HT-29 (cell line): ENCODE measurements at places on chromosomes 13 and 19.

- no peak for DNase-seq
Measured at GRCh38 chr13:32553720-32554119, 15.1 kb upstream of the N4BP2L2 start.

GRCh38 chr19:40585241-40585981 is 8.7 kb downstream of the SHKBP1 start:
- no peak for DNase-seq

- no peak for DNase-seq
Measured at GRCh38 chr19:38046254-38047048, 139.4 kb downstream of the SIPA1L3 start.

DNA sequence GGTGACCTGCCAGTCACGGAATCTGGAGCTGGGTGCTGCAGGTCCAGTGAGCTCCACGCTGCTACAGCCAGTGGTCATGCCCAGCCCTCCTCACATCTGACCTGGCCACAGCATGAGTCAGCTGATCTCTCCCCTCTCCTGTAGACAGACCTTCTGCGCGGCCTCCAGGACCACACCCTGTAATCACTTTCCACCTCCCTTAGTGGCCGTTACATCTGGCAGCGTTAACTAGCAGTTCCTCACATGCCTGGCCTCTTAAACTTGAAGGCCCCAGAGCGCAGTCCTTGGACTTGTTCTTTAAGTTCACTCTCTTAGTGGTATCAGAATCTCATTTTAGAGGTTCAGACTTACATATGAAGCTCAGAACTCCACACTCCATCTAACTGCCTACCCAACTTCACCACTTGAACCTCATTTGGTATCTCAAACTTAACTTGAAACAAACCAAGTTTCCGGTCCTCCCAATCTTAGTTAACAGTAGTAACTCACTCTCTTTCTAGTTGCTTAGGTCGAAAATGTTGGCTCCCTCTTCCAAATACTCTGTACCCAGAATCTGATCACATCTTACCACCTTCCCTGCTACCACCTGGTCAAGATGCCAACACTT is 22.7 kb downstream of the MIPEP start:
- no peak for DNase-seq

- no peak for DNase-seq
Measured at GRCh38 chr13:23377579-23377978, 55.9 kb downstream of the SACS start.

GRCh38 chr13:22252281-22252830 is 581.5 kb downstream of the FGF9 start:
- no peak for DNase-seq

- DNase-seq = peak; percentile 91
Measured at GRCh38 chr19:48372904-48373303, 8.7 kb downstream of the SYNGR4 start.

DNA sequence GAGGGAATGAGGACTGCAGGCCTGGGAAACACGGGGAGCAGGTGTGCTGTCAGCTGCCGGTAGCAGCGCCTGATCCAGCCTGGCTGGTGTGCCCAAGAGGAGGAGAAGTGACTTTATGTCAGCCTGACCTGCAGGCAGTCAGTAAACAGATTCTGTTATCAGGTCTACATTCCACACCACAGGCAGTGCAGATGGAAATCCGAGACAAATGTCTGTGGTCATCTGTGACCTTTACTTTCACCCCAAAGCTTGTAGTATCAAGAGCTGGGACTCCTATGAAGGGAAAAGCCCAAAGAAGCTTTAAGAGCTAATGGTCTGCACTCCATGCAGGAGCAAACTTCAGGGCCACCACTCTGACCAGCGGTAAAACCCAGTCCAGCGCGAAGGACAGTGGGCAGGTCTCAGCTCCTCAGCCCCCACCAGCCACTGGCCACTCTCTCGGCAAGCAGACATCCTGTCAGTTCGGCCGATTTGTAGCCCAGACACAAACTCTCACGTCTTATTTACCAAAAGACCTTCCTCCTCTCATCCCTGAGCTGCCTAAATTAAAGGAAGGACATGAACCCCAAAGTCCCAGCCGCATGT is 7.7 kb downstream of the EPS15L1 start:
- no peak for DNase-seq

- DNase-seq = peak; percentile 70
Measured at GRCh38 chr13:34151885-34152284, 333.9 kb downstream of the RFC3 start.

DNA sequence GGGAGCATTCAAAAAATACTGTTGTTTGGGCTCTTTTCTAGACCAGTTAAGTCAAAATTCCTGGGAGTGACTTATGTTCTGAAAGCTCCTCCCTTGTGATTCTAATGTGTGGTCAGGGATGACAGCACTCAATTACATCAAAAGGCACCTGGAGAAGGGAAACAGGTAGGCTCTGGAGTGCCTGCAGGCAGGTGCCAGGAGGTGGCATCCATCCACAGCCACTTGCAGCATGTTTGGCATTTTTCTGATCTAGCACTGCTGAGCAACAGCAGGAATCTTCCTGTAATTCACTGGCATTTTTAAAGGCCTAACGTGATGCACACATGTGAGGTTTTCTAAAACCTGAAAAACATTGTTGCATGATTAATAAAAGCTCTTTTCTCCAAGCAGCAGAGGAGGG is 94.6 kb downstream of the CCNA1 start:
- no peak for DNase-seq

GRCh38 chr19:51422053-51422448 is 4.6 kb upstream of the SIGLEC10 start:
- DNase-seq = peak; percentile 96

DNA sequence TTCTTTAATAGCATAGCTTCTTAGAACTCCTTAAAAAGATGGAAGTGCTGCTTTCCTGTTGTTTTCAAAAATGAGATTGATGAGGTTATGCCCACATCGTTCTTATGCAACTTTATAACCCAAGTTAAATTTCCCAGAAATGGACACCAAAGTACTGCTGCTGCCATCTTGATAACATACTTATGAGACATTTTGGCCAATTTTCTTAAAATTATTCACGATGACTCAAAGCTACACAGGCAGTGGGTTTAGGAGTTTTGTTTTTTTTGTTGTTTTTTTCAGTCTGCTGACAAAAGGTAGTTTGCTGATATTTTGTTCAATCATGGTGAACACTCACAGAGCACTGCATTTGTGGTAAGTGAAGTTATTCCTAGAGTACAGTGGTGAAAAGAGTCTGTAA is 54.9 kb upstream of the RFC3 start:
- no peak for DNase-seq

DNA sequence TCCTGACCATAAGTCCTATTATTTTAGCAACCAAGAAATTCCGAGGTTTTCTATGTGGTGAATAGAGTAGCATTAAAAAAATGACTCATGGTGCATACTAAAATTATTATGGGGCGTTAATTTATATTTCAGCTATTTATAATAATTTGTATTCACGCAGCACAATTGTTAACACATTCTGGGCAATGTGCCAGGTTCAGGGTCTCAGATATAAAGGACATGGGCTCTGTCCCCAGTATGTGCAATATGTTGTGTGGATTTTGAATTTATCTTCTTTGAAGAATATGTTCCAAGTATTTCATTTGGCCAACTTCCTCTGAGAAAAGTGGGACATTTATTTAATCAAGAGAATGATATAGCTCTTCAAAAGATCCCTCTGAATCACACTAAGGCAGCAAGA is 1434.7 kb upstream of the PRR20A start:
- no peak for DNase-seq

- DNase-seq = no peak
Measured at GRCh38 chr13:71661921-71662320, 205.1 kb downstream of the DACH1 start.

DNA sequence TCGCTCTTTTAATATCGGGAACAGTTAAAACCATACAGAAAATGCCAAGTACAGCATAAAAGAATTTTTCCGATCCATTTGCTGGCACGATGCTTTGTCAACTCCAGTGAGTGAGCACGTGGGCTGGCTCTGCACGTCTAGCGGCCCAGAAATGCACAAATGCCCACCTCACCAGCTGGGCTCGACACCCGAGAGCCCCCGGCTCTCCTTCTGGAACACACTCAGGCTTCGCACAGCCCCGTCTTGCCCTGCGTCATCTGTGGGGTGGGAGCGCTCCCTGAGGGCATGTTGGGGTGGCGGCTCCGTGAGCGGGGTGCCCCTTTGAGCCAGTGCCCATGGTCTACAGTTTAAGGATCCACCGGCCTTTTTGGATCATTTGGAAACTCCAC is 24.5 kb downstream of the ATP4B start:
- DNase-seq = no peak

GRCh38 chr19:11570039-11570462 is 7.4 kb downstream of the ACP5 start:
- no peak for DNase-seq

- DNase-seq = no peak
Measured at GRCh38 chr13:73742982-73743381, 391.2 kb downstream of the KLF12 start.

- peak; percentile 47 for DNase-seq
Measured at GRCh38 chr13:49584771-49585182, 581 bp downstream of the RCBTB1 start.

- DNase-seq = peak; percentile 24
Measured at GRCh38 chr19:33434886-33435705, 61.6 kb downstream of the CEBPG start.

- no peak for DNase-seq
Measured at GRCh38 chr13:21517576-21517975, 58.5 kb upstream of the ZDHHC20 start.
